ENCODE measurements at places on chromosomes 1 and 21.
A peak's percentile ranks its signal among the peaks of the same experiment; 100 is the strongest.

GRCh38 chr1:157515141-157515540, 37.2 kb downstream of the FCRL5 start:
- no peak for DNase-seq

- no peak for DNase-seq
Observed at GRCh38 chr21:39818557-39818956, 48.7 kb upstream of the PCP4 start.

GRCh38 chr21:45365608-45366241, 39.2 kb upstream of the COL18A1 start:
- DNase-seq, result no peak

GRCh38 chr1:30904191-30904961, 4.2 kb downstream of the SDC3 start:
- no peak for DNase-seq

DNA sequence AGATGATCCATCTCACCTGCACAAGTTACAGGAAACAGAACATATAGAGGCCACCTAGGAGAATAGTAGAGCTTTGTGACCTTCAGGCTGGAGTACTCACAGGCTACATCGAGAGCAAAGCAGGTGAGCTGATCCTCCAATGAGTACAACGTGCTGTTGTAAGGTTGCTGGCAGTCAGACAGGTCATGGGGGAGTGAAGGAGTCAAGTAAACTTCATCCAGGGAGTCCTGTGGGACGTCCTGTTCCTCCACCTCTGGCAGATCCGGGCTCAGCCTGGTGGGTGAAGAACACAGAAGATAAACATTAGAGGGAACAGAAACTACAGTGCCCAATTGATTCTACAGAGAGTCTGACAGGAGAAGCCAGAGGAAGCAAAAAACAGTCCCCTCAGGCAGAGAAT, 62.5 kb downstream of the PRKAB2 start:
- no peak for DNase-seq

- DNase-seq, result no peak
Observed at GRCh38 chr1:37234941-37235418, 200.7 kb upstream of the GRIK3 start.

DNA sequence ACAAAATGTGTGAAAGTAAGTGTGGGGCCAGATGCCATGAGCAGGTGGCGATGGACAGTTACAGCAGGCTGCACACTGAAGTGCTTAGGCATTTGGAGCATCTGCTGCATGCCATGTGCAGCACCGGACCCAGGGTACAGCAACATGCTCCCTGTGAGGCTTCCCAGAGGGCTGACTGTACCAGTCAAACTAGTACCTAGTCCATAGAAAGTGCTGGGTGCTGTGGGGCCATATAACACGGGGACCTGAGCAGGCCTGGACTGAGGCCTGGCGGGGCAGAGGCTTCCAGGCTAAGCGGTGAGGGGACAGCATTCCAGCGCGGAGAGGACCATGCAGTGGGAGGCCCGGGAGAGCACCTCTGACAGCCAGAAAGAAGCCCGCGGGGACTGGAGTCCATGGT, 29.9 kb upstream of the PKP1 start:
- no peak for DNase-seq

GRCh38 chr21:26800970-26801431, 44.2 kb downstream of the ADAMTS1 start:
- DNase-seq, result no peak

- no peak for DNase-seq
Observed at GRCh38 chr1:160219062-160219929, 14.1 kb downstream of the PEA15 start.

- no peak for DNase-seq
Observed at GRCh38 chr1:5513846-5514526, 478.2 kb downstream of the NPHP4 start.

- no peak for DNase-seq
Observed at GRCh38 chr1:91842056-91842455, 43.9 kb downstream of the TGFBR3 start.

DNA sequence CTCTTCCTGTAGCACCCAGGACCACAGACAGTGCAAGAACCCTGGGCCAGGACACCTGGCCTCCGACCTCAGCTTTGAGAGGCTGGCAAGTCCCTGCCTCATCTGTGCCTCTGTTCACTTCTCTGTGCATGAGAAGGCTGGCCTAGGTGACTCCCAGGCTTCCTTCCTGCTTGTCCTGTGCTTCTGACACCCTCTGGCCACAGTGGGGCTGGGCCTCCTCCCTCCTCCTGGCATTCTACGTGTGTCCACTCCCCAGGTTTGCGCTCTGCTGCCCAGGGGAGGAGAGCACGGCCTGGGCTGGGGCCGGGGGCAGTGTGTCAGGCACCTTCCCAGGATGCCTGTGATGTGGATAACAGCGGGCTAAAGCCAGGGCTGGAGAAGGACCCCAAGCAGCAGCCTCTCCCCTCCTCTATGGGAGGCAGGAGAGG, 30.3 kb upstream of the PKP1 start:
- no peak for DNase-seq

DNA sequence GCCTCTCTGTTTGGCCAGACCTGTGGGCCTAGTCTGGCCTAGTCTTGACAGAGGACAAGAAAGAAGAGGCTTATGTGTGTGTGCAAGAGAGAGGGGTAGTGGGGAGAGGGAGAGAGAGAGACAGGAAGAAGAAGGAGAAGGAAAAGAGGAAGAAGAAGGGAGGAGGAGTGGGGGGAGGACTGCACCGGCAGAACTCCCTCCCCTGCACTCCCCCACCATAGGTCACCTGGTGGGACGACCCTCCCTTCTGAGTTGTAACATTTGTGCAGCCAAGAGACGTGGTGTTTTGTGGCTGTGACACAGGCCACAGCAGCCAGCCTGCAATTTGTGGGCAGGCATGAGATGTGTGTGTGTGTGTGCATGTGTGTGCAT, 4.3 kb downstream of the INAVA start:
- no peak for DNase-seq

- DNase-seq, result peak; percentile 31
Observed at GRCh38 chr1:235767795-235768194, 98.9 kb downstream of the LYST start.

DNA sequence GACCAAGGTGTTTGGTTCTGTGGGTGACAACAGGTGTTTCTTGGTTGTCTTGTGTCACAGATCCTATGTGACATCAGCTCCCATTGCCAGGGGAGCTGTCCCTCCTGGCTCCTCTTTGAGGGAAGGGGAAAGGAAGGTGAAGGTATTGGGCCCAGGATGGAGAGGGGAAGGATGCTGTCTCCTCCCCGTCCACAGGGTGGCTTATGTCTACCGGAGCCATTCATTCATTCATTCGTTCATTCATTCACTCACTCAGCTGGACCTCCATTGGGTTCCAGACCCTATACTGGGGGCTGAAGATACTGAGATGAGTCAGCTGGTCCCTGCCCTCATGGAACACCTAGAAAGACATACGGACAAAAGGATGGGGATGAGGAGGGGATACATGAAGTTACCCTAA, 38.9 kb downstream of the EPHB2 start:
- DNase-seq, result no peak

Measured in GM19239 (cell line).